DND-41 (cell line): ENCODE measurements at places on chromosomes 1 and 21.

DNA sequence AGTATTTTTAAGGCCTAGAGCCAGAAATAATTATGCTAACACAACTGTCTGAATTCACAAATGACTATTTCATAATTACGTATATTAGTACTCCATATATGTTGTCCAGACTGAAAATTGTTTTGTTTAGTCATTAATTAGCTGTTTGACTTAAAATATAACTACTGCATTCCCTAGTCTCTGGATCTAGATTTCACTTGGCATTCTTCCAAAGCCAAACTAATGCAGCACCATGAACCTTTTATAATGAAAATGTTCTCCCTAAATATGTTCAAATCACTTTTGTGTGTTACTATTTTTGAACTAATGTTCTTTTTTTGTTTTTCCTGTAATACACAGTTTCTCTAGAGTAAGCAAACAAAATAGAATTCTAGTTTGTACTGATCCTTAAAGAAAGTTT lies 46.1 kb downstream of the CAMTA1 start:
- H3K27ac ChIP-seq, result no peak overlapping the region
- H3K27me3 ChIP-seq, result no peaks in the 10 kb centered on the region
- no peaks in the 10 kb centered on the region for H3K4me1 ChIP-seq
- peaks cover 18% of the 10 kb centered on the region for H3K36me3 ChIP-seq
- H3K4me3 ChIP-seq, result no peak overlapping the region
- no peak for DNase-seq

DNA sequence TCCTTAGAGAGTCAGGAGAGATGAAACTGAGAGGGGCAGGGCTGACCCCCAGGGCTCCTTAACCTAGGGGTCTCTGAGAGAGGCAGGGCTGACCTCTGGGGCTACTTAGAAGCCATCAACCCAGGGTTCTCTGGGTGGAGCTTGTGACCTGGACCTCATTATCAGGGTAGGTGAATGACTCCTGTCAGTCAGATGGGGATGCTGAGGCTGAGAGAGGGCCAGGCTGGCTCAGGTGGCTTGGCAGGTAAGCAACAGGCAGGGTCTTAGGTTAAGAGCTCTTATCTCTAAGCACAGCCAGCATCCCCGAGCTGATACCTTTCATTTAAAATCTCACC lies 160.9 kb downstream of the PTPRU start:
- no peak overlapping the region for H3K27ac ChIP-seq
- no peak for DNase-seq
- no peak overlapping the region for H3K4me3 ChIP-seq
- no peaks in the 10 kb centered on the region for H3K27me3 ChIP-seq

DNA sequence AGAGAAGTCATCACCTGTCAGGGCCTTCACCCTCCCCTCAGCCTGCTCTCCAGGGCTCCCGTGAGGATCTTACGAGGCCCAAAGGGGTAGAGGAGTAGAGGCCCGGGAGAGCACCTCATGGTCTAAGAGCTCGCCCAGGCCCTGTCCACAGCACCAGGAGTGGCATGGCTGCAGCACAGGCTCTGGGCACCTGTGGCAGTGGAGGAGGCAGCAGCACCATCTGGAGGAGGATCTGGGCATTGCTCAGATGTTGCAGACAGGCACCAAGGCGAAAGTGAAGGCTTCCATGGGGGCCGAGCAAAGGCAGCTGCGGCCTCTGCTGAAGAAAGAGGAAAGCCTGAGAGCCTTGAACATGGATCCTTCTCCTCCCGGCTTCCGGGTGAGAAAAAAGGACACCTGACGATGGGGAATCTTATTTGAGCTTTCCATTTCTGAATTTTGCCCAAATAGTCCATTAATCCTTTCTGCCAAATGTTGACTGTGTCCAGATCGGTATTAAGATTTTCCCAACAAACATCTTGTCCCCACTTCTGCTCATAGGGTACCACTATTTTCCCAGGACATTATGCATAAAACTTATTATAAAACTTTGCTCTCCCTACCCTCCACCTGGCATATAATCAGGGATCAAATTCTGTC lies 604.7 kb downstream of the PTPRC start:
- DNase-seq, result peak; percentile 91
- H3K4me3 ChIP-seq, result no peak overlapping the region
- peak overlapping the region; percentile 78 for H3K27ac ChIP-seq
- H3K27me3 ChIP-seq, result no peaks in the 10 kb centered on the region
- H3K4me1 ChIP-seq, result peaks cover 29% of the 10 kb centered on the region
- H3K36me3 ChIP-seq, result no peaks in the 10 kb centered on the region

DNA sequence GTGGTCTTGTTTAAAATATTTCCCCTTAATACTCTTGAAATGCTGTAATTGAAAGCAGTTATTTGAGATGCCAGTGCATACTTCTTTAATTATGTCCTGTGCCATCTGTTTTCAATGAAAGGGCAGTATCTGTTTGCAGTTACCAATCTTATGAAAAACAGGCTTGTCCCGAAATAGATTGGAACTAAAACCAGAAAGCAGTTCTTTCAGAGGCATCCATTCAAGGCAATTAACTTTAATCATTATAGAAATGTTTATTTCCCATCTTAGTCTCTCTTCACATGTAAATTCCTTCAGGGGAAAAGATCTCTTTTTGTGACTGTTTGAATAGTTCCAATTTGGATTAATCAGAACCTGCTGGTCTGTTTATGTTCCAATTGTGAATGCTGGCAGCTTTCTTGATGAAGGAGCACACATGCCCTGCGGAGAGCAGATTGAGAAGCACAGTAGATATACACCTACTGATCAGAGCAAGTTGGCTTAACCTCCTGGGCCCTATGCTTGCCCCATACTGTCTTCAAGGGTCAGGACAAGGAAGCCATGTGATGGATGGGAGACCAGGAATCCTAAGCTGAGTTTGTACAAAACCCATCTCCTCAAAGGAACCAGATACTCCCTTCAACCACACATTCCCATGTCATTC lies 41.6 kb upstream of the MROH9 start:
- no peaks in the 10 kb centered on the region for H3K4me1 ChIP-seq
- DNase-seq, result no peak
- no peaks in the 10 kb centered on the region for H3K27me3 ChIP-seq
- no peak overlapping the region for H3K27ac ChIP-seq
- H3K4me3 ChIP-seq, result no peak overlapping the region

DNA sequence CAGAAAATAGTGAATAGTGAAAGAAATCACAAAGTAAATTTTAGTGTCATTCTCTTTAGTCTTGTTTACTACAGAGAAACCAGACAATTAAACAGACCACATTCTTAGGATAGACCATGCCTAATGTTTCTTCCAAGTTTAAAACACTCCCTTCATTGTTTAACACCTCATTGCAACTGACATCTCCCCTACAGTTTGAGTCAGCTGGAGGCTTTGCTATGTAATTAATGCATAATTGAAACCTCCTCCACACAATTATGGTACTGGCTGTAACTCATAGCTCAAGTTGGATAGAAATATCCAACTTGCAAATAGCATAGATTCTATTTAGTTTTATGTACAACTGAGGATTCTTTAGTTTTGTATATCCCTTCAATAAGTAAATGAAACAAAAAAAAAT lies 35.2 kb upstream of the B3GALT2 start:
- H3K4me1 ChIP-seq, result no peaks in the 10 kb centered on the region
- H3K27ac ChIP-seq, result no peak overlapping the region
- H3K4me3 ChIP-seq, result no peak overlapping the region
- DNase-seq, result no peak
- H3K36me3 ChIP-seq, result peaks cover 28% of the 10 kb centered on the region

GRCh38 chr1:234330843-234331215 lies 42.4 kb upstream of the COA6 start:
- DNase-seq, result no peak
- no peak overlapping the region for H3K27ac ChIP-seq
- H3K4me3 ChIP-seq, result no peak overlapping the region
- H3K36me3 ChIP-seq, result no peaks in the 10 kb centered on the region
- H3K4me1 ChIP-seq, result peaks cover 6% of the 10 kb centered on the region; the same call in 1 of the 2 replicates
- H3K27me3 ChIP-seq, result no peaks in the 10 kb centered on the region

DNA sequence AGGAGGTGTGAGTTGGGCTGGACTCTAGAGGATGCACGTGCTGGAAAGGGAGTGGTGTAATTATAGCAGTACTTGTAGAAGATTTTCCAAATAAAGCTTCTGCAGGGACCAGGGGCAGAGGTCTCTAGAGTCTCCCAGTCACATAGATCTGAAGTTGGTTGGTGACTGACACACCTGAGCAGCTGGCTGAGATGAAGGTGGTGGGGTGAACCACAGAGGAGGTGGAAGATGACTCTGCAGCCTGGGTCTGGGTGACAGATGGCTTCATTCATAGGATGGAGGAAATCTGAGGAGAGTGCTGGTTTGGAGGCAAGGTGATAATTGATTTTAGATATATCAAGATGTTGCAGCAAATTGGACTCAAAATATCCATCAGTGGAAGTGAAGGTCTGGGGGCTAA lies 178.9 kb upstream of the IVNS1ABP start:
- no peak for DNase-seq
- no peaks in the 10 kb centered on the region for H3K27me3 ChIP-seq
- H3K27ac ChIP-seq, result no peak overlapping the region
- no peak overlapping the region for H3K4me3 ChIP-seq
- no peaks in the 10 kb centered on the region for H3K4me1 ChIP-seq
- H3K36me3 ChIP-seq, result no peaks in the 10 kb centered on the region
